HL-60 (cell line): ENCODE measurements at places on chromosomes 7 and 10.
A peak's percentile ranks its signal among the peaks of the same experiment; 100 is the strongest.

DNA sequence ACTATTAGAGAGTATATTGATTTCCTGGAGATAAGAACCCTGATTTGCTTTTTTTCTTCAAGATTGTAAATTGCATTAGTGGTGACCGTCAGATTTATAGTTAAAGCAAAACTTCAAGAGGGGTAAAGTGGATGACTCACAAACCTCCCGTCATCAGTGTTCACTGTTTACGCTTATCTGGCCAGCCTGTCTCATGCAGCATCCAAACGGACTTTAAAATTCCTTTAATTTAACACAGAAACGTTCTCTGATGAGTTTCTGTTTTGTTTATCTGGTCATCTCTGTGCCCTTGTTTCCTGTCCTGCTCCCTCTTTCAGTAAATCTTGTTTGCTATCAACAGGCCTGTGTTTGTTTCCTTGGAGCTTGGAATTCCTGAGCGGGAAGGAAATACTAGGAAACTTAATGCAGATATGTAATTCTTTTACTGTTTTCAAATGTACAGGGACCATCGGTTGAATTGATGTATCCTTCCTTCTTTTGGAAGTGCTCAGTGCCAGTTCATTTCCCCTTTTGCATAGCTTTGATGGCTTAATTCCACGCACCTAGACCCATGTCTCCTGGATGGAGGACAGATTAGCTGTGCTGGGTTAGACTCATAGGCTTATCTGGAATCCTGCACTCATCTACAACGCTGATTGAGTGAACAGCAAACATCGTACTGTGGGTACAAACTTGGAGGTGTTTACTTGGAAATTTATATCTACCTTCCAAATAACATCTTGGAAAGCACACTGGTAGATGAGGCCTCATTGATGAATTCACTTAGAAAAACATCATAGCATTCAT, 21.3 kb downstream of the PTPRE start:
- DNase-seq: no peak

DNA sequence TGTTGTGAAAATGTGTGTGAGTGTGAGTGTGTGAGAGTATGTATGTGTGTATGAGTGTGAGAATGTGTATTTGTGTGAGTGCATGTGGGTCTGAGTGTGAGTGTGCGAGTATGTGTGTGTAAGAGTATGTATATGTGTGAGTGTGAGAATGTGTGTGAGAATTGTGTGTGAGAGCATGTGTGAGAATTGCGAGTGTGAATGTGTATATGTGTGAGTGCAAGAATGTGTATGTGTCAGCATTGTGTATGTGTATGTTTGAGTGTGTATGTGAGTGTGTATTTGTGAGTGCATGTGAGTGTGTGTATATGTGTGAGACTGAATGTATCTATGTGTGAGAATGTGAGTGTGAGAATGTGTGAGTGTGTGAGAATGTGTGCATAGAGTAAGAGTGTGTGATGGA, 72.0 kb upstream of the PCBD1 start:
- no peak for DNase-seq

GRCh38 chr10:68406111-68406814, 814 bp downstream of the RUFY2 start:
- DNase-seq: peak; percentile 29

GRCh38 chr10:119290301-119291048, 83.1 kb downstream of the GRK5 start:
- DNase-seq: no peak

- DNase-seq: no peak
Observed at GRCh38 chr10:10094691-10095090, 923.0 kb upstream of the CELF2 start.

- DNase-seq: peak; percentile 2
Observed at GRCh38 chr7:99729486-99730237, 5.3 kb downstream of the CYP3A7 start.

DNA sequence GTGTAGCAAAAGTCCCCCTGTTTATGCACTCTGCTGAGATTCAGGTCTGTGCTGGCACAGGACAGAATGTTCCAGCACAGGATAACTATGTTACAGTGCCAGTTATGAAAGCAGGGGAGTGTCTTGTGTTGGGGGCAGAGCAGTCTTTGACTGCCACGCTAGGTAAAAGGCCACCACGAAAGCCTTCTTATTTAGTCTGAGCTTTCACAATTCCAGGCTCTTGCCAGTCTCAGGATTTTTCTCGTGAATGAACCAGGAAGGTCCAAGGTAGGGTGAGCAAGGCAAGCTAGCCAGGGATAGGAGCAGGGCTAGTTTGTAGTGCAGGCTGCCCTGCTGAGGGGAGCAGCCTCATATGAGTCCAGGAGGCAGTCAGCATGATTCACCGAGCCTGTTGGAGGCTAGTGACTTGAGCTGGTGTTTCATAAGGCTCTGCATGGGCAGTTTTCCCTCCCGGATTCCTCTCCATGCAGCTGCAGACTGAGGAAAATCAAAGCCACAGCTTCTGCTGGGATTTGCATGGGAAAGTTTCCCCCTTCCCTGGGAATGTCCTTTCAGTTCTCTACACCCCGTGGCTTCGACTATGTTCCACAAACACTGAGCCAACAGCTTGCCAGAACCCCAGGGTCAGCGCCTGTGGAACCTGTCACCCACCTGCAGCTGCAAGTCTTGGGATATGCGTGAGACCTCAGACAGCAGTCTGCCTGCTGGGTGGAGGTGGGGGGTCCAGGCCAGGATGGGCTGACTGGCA, 112.3 kb downstream of the JCAD start:
- no peak for DNase-seq

GRCh38 chr10:80760914-80761371, 223.2 kb downstream of the SH2D4B start:
- DNase-seq: no peak

DNA sequence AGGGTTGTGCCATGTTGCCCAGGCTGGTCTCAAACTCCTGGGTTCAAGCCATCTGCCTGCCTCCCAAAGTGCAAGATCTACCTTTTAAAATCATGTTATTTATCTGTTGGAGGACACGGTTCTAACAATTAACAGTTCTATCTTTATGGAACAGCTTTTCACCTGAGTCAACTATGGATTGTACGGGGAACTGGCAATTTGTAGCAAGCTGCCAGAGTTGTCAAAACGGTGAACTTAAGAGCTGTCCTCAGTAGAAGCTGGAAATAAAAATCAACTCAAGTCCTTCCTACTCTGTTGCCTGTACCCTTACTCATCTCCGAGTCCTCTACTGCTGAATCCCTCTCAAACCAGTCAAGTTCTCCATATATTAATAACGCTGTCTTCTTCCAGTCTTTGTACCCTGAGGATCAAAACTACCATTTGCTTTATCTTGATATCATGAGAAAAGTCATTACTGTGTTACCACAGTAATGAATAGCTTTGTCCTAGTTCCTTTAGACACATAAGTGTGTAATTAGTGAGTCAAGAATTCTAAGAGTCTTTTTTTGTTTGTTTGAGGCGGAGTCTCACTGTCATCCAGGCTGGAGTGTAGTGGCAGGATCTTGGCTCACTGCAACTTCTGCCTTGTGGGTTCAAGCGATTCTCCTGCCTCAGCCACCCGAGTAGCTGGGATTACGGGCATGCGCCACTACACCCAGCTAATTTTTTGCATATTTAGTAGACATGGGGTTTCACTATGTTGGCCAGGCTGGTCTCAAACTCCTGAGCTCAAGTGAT, 28.2 kb downstream of the HBP1 start:
- no peak for DNase-seq

DNA sequence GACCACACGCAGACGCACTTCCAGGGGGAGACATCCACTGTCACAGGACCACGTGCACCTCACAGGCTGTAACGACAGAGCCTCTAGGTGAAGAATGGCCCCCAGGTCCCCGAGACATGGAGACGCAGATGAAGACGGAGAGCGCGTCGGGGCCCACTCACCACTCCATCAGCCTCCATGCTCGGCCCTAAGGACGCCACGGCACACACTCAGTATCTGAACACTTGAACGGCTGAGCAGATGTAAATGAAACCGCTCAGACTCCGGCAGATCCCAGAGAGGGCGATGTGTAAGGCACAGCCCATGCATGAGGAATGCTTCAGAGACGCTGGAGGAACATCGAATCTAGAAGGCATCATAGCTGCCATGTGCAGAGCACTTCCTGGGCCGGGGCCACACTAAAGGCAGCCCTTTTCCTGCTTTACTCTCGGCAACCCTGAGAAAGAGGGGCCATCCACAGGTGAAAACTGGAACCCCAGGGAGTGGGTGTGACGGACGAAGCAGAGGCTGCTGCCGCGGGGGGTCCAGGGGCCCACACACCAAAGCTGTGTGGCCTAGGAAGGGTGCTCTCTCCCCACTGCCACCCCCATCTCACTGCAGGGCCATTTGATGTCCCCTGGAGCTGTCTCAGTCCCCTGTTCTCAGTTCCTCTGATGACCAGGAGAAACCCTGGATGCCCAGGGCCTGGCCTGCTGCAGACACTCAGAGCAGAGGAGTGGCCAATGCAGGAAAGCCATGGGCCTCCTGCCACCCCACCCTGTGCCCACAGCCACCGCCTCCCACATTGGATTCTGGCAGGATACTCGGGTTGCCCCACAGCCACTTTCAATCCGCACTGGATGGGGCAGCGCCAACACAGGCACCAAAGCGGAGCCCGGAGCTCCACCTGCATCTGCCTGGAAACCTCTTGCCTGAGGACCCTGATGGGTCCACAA, 253.8 kb downstream of the MAD1L1 start:
- no peak for DNase-seq

GRCh38 chr7:133828906-133829305, 298.2 kb upstream of the LRGUK start:
- no peak for DNase-seq

DNA sequence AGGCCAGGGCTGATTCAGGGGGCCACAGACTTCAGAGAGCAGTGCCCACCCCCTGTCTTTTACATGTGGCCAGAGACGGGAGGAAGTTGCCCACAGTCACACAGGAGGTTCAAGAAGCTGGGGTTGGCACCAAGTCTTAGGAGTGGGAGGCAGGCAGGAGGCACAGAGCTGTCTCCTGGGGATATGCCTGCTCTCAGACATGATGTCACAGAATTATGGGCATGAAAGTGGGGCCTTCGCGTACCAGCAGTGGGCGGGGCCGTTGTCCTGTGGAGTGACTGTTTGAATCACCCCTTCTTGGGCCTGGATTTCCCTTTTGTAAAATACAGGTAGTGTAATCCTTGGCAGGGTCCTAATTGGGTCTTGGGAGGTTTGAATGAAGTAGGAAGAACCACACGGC, 81.2 kb upstream of the PPIF start:
- no peak for DNase-seq

GRCh38 chr10:97525086-97525485, 26.4 kb downstream of the UBTD1 start:
- no peak for DNase-seq

- DNase-seq: no peak
Observed at GRCh38 chr10:103449208-103450144, 2.7 kb downstream of the CALHM2 start.

DNA sequence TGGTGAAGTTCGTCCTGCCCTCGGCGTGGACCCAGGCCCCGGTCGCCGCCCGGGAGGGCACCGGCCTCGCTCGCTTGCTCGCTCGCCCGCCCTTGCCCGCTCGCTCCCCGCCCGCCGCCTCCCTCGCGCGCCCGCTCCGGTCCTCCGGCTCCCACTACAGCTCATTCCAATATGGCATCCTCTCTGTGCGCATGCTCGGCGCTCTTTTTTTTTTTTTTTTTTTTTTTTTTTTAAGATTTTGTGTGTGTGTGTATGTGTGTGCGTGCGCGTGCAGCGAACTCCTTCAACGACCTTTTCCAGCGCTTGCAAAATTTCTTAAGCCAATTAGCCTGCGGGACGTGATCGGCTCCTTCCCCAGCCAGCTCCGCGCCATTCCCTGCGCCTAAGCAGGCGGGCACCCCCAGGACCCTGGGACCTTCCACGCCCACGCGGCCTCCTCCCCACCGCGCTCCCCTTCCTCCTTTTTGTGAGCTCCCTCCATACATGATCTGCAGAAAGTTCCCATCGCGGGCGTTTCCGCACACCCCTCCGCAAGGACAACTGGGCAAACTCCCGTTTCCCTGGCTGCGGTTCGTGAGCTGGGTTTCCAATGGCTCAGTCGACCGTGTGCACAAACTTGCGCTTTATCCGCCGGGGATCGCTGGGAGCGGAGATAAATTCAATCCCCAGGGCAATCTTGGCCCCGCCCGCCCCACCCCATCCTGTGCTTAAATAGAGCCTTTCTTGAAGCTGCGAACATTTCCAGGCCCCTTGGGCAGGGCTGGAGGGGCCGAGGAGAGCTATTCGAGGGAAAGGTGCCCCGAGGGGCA, at the start of gene SFMBT2:
SFMBT2 (minus strand) TSS at position 173 of the 809 bp plus-strand sequence. CDS start 29,136 bp downstream, outside the sequence.
- DNase-seq: peak; percentile 37

DNA sequence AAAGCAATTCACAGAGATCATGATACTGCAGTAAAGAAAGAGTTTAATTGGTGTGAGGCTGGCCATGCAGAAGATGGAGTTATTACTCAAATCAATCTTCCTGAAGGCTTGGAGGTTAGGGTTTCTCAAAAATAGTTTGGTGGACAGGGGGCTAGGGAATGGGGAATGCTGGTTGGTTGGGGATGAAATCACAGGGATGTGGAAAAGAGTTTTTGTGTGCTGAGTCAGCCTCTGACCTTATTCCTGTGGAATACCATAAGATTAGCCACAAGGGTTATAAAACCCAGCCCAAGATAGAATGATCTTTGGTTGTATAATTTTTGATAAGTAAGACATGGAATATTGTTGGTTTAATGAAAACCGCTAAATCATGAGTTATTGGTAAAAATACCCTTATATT, 764.3 kb downstream of the TYW1 start:
- DNase-seq: no peak
